IMR-90 (cell line): ENCODE measurements at places on chromosomes 5 and 9. TPM values are rescaled to one million over a fixed set of nuclear protein-coding genes. Genes with fewer than 3 reads are reported as not detected.
A peak's percentile ranks its signal among the peaks of the same experiment; 100 is the strongest.

Gene BTNL3
- polyA plus RNA-seq: not detected in 2 replicates

Gene PLAC8L1
- polyA plus RNA-seq: 0.27 TPM in 1 of 2 replicates, not detected in the other

Gene WNT8A
- polyA plus RNA-seq: not detected in 2 replicates

Gene STK32A
- polyA plus RNA-seq: 0.03 and 0.12 TPM in 2 replicates

- no peak for DNase-seq
- no peaks in the 10 kb centered on the region for H3K36me3 ChIP-seq
- no peak overlapping the region for H3K27ac ChIP-seq
- no peak overlapping the region for H3K4me3 ChIP-seq
Measured at GRCh38 chr9:130541533-130541932, 37.8 kb upstream of the FUBP3 start.

- no peak overlapping the region for H3K27ac ChIP-seq
- peaks cover 2% of the 10 kb centered on the region; the same call in 1 of the 2 replicates for H3K4me1 ChIP-seq
- H3K27me3 ChIP-seq: no peaks in the 10 kb centered on the region
- H3K4me3 ChIP-seq: no peak overlapping the region
- no peak for DNase-seq
Measured at GRCh38 chr9:3741729-3742128, 215.9 kb upstream of the RFX3 start.

GRCh38 chr5:60205071-60205470, 311.5 kb upstream of the PDE4D start:
- no peaks in the 10 kb centered on the region for H3K36me3 ChIP-seq
- H3K27me3 ChIP-seq: 0 out of 2 replicates have a peak, but pooled peaks cover 2% of the 10 kb centered on the region
- no peak overlapping the region for H3K27ac ChIP-seq
- no peaks in the 10 kb centered on the region for H3K4me1 ChIP-seq

GRCh38 chr5:142095651-142096330, 12.8 kb upstream of the NDFIP1 start:
- no peaks in the 10 kb centered on the region for H3K36me3 ChIP-seq
- no peak overlapping the region for H3K27ac ChIP-seq
- H3K4me3 ChIP-seq: no peak overlapping the region
- no peak for DNase-seq
- H3K27me3 ChIP-seq: peaks cover 10% of the 10 kb centered on the region

DNA sequence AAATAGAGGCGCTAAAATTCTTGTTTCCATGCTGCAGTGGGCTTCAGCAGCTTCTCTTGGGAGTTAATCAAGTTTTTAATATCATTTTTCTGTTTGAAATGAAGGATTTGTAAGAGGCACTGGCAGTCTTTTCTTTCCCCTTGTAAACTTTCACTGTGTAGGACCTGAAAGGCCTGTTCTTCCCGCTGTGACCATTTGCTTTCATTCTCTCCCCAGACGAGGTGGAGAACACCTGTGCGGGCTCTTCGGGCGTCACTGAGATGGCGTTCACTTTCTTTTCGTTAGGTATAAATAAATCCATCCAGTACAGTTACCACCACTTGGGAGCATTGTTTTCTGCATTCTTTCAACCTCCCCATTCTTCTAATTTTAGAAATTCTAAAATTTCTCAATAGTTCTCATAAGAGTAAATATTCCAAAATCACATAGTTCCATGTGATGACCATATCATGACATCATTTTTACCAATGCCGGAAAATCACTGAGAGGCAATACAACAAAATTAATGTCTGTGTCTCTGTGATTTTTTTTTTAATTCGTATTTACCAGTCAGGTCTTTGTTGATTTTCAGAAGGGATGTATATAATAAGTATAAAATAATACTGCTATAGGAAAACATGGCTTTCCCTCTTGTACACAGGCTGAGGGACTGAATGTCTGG, 131.7 kb upstream of the ICE1 start:
- H3K27me3 ChIP-seq: no peaks in the 10 kb centered on the region
- no peaks in the 10 kb centered on the region for H3K4me1 ChIP-seq
- no peak for DNase-seq

DNA sequence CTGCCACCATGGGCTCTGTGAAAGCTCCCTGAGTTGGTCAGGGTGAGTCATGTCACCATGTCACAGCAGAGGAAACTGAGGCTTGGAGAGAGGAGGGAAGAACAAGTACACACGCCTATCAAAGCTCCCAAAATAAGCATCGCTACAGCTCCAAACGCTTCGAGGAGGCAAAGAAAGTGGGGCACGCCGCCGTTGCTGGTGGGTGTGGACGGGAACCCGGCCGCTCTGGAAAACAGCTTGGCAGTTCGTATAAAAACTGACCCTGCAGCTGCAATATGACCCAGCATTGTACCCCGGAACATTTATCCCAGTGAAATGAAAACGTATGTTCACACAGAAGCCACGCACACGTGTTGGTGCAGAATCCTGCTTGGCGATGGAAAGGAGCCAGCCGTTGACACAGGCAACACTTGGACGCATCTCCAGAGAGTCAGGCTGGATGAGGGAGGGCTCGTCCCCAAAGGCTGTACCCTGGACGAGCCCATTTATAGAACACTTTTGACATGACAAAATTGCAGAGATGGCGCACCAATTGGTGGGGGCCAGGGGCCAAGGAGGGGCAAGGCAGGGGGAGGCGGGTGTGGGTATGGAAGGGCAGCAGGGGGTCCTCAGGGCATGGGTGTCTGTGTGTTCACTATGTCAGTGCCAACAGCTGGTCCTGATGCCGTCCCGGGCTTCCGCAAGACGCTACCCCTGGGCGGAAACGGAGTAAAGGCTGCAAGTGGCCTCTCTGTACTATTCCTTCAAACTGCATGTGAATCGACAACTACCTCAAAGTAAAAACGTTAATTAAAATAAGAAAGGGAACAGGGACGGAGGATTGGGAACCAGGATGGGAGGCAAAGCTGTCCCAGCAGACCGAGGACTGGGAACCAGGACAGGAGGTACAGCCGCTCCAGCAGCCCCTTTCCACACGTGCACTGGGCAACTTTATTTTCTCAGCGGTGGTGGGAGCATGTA, 173.0 kb downstream of the OLFM1 start:
- H3K4me3 ChIP-seq: no peak overlapping the region
- DNase-seq: no peak
- no peaks in the 10 kb centered on the region for H3K27me3 ChIP-seq

DNA sequence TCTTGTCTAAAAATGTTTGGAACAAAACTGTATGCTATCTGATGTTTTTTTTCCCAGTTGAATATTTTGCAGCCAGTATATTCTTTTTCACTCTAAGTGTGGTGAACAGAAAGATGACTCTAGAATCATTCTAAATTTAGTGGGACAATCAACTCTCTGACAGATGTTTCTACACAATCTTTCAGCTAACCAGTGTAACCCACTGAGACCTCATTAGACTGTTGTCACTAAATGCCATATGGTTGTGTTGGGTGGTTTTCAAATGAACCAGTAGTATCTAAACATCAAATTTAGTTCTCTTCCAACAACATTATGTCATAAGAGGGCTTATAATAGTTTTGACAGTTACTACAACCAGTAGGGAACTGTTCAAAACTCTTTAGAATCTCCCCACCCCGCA, 129.6 kb upstream of the PRLR start:
- no peaks in the 10 kb centered on the region for H3K27me3 ChIP-seq
- H3K4me3 ChIP-seq: no peak overlapping the region
- no peaks in the 10 kb centered on the region for H3K4me1 ChIP-seq
- no peaks in the 10 kb centered on the region for H3K36me3 ChIP-seq

DNA sequence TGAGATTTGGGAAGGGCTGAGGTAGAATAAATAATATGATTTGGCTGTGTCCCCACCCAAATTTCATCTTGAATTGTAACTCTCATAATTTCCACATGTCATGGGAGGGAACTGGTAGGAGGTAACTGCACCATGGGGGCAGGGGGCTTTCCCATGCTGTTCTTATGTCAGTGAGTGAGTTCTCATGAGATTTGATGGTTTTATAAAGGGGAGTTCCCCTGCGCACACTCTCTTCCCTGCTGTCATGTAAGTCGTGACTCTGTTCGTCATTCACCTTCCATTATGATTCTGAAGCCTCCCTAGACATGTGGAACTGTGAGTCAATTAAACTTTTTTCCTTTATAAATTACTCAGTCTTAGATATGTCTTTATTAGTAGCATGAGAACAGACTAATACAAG, 115.5 kb upstream of the STARD4 start:
- DNase-seq: no peak
- H3K27ac ChIP-seq: no peak overlapping the region
- no peaks in the 10 kb centered on the region for H3K27me3 ChIP-seq
- H3K4me1 ChIP-seq: no peaks in the 10 kb centered on the region
- H3K4me3 ChIP-seq: no peak overlapping the region
- no peaks in the 10 kb centered on the region for H3K36me3 ChIP-seq

GRCh38 chr9:129484352-129485000, 136.4 kb downstream of the C9orf50 start:
- H3K27me3 ChIP-seq: no peaks in the 10 kb centered on the region
- H3K4me1 ChIP-seq: peaks cover 57% of the 10 kb centered on the region
- no peaks in the 10 kb centered on the region for H3K36me3 ChIP-seq
- no peak for DNase-seq
- H3K4me3 ChIP-seq: no peak overlapping the region

DNA sequence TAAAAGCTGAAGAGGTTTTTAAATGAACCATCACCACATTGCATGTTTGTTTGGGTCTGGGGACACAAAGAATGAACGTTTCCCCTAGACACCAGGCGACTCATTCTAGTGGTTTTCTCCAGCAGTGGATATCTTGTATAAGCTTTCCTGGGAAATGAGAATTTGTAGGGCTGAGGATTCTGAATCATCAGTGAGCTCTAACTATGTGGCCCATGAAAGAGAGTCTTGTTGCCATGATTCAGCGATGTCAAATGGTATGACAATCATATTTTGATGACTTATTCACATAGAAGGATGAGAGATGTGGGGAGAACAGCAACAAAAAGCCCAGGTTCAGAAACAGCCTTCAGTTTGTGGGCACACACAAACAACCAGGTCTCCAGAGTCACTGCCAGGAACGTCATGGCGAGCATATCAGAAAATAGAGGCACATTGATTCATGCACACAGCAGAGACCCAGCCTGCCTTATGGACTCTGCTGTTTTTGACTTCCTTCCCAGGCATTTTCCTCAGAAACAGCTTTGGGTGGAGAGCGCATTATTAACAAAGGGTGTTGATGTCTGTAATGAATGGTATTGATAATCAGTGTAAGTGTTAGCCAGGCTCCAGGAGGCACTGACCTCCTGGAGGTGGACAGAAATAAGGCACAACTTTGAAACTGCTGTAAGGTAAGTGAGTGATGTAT, 13.3 kb downstream of the ZNF474 start:
- H3K27ac ChIP-seq: peak overlapping the region; percentile 1; the same call in 1 of the 2 replicates
- no peaks in the 10 kb centered on the region for H3K27me3 ChIP-seq
- H3K4me3 ChIP-seq: no peak overlapping the region
- peaks cover 10% of the 10 kb centered on the region; the same call in 1 of the 2 replicates for H3K4me1 ChIP-seq
- DNase-seq: peak; percentile 93
- no peaks in the 10 kb centered on the region for H3K36me3 ChIP-seq
